ENCODE measurements at places on chromosomes 2 and 18. TPM values are rescaled to one million over a fixed set of nuclear protein-coding genes. Genes with fewer than 3 reads are reported as not detected.

Gene REG1B
- total RNA-seq: not detected

Gene ZNF804A
- total RNA-seq: 0.82 TPM

Gene IL1A
- total RNA-seq: 4.5 TPM

GRCh38 chr2:195317550-195317949 is 339.5 kb upstream of the SLC39A10 start:
- DNase-seq: no peak

DNA sequence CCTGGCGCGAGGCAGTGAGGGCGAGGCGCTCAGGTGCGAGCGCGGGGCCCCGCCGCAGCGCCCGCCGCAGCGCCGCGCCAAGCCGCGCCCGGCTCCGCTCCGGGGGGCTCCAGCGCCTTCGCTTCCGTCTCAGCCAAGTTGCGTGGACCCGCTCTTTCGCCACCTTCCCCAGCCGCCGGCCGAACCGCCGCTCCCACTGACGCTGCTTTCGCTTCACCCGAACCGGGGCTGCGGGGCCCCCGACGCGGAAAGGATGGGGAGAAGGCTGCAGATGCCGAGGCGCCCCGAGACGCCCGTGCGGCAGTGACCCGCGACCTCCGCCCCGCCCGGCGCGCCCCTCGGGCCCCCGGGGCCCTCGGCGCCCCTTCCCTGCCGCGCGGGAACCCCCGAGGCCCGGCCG is 328 bp upstream of the INHBB start:
- no peak for DNase-seq

GRCh38 chr2:128473175-128474035 is 154.7 kb upstream of the HS6ST1 start:
- DNase-seq: no peak

- DNase-seq: no peak
Observed at GRCh38 chr2:8599421-8600242, 82.2 kb upstream of the ID2 start.

- no peak for DNase-seq
Observed at GRCh38 chr2:50402654-50402960, 629.3 kb downstream of the NRXN1 start.

DNA sequence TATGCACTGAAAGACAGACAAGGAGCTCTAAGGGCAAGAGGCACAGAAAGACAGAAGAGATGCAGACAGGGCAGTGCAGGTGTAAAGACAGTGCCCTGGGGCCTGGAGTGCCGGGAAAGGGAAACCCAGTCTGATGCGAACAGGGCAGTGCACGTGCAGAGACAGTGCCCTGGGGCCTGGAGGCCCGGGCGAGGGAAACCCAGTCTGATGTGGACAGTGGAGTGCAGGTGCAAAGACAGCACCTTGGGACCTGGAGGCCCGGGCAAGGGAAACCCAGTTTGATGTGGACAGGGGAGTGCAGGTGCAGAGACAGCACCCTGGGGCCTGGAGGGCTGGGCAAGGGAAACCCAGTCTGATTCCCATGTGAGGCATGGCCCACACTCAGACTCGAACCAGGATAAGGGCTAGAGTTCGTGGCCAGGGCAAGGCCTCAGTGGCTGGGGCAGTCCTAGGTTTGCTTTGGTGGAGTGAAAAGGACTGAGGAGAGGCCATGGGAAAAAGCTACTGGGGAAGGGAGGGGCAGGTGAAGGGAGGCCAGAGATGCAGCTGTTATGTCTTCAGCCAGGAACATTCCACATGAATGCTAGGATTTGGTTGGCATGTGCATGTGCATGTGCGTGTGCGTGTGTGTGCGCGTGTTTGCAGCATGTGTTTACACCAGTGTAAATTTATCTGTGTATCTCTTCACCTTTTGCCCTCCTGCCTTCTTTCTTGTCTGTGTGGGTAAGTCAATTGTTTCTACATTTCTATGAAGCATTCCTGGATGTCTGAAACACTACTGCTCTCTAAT is 39.1 kb upstream of the DNMT3A start:
- no peak for DNase-seq

DNA sequence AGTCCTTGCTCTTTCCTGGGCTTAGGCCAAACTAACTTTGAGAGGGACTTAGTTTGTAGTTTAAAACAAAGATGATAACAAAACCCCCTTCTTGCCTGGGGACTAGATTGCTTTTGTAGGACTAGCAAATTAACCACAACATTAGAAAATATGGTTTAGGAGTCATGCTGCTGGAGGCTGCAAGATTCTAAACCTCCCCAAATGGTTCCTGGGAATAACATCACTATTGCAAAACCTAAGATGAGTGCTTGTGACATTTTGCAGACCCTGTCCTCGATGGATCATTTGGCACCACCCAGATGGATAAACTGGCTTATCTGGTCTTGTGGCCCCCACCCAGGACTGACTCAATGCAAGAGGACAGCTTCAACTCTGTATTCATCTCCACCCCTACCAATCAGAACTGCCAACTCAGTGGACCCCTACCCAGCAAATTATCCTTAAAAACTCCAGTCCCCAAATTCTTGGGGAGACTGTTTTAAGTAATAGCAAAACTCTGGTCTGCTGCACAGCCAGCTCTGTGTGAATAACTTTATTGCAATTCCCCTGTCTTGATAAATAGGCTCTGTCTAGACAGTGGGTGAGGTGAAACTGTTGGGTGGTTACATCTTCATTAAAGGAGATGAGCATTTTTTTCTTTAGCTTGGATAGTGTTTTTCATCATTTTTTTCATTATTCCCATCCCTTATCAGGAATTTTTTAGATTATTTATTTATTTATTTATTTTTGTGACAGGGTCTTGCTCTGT is 58.9 kb downstream of the SPTBN1 start:
- DNase-seq: no peak

Data from glomerular endothelial cell (primary cell).